ENCODE measurements at places on chromosomes 2 and 18.
A peak's percentile ranks its signal among the peaks of the same experiment; 100 is the strongest.

DNA sequence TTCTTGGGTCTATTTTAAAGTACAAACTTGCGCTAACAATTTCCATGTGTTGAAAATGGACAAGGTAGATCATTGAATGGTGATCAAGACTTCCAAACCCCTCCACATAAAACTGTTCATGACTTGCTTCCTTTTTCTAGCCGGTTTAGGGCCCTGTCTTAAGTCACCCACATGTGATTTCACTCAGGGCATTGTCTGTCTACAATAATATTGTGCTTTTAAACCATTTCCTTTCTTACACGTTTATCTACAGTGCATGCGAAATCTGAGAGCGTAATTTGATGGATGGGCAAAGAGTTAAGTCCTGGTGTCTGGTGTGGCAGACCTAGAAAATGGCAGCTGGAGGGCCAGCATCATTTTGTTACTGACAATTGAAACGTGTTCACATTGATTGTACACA, 2.0 kb upstream of the ZNF516 start:
- DNase-seq, result no peak

DNA sequence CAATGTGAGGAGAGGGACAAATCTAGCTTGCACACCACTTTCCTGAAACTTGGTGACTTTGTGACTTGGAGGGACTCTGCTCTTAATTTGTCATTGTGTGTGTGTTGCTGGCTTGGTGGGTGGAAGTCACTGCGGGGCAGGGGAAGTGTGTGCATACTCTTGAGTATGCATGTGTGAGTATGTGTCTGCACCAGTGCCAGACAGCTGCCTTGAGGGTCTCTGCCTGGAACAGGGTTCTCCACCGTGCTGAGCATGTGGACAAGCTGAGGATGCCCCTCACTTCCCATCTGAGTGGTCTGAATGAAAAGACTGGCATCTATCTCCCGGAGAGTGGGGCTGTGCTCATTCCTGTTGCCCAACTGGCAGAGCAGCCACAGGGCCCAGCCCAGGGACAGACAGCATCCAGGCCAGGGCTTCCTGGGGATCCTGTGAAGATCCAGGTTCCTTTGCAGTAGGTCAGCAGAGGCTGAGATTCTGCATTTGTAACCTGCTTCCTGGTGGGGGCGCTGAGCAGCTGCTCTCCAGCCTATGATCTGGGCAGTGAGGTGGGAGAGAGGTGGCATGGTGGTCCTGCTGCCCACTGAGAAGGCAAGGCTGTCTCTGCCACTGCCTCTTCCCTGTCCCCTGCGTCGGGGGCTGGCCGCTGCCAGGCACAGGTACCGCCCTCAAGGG, 138.9 kb upstream of the HAAO start:
- DNase-seq, result no peak

DNA sequence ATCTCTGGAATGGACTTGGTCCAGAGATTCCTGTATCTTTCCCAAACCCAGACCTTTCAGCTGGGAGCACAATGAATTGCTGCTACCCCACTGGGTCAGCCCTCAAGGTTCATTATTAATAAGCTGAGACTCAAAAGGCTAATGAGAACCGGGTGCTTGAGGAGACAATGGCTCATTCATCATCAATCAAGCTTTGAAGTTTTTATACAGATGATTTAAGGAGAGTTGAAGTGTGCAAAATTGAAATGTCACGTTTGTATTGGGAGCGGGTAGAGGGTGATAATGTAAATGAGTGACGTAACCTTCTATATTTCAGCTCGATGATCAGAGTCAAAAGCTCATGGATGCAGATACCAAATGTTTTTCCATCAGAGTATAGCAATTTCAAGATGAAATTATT, 744.9 kb downstream of the ERBB4 start:
- no peak for DNase-seq

GRCh38 chr2:224968051-224968450, 74.2 kb downstream of the DOCK10 start:
- no peak for DNase-seq

DNA sequence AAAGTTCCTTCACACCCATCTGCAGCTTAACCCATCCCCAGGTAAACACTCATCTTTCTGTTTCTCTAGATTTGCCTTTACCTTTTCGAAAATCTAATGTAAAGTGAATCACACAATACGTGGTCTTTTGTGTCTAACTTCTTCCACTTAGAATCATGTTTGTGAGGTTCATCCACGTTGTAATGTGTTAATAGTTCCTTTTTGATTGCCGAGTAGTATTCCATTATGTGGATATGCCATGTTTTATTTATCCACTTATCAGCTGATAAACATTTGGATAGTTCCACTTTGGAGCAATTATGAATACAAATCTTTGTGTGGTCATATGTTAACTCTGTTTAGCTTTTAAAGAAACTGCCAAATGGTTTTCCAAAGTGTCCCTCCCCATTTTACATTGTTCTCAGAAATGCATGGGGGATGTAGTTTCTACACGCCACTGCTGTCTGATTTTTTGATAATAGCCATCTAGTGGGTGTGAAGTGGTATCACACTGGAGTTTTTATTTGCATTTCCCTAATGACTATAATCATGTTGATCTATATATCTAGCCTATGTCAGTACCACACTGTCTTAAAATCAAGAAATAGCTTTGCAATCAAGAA, 22.3 kb downstream of the PECR start:
- no peak for DNase-seq

GRCh38 chr2:95301876-95302641, 4.9 kb downstream of the KCNIP3 start:
- DNase-seq, result no peak

DNA sequence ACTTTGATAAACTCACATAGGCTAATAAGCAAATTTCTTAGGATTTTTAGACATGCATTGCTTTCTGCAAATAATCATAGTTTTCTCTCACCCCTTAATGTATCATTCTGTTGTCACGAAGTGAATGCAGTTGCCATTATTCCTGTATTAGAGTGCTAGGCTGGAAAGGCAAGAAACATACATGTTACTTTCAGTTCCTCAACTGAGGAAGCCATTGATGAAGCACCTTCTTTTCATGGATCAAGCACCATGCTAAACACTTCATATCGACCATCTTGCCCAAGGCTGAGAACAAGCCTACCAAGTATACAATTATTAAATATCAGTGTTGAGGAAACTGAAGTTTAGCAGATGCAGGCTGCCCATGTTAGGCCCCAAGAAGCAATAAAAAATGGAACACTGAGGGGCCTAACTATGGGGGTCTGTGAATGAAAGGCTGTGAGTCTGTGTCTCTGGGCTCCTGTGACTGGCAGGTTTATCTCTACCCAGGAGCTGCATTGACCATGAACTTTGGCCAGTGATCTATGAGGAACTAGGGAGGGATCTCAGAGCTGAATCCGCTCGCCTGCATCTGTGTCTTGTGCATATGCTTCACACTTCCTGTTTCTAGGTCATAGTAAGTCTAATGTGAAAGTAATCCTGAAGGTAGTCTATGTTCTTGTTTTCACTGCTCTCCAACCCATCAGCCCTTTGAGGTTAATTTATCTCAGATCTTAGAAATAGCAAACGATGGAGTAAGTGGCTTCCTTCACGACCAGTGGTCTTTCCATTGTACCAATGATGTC, 16.0 kb upstream of the TSPYL6 start:
- DNase-seq, result no peak

- no peak for DNase-seq
These were observed 2.1 kb downstream of the COL6A3 start for GRCh38 chr2:237411683-237412423.

DNA sequence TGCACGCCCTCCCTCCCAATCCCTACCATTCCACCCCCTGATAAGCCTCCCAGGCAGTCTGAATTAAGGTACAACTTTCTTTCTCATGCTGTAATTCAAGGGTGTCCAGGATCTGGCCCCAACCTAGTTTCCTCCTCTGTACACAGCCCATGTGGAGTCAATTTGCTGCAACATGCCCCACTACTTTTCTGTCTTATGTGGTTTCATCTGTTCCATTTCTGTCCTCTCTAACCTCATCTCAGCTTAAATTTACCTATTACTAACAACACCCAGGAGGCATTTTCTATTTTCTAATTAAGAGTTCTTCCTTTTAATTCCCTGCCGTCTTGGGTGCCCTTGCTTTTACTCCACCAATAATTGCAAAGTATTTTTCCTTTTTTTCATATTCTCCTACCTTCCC, 10.0 kb downstream of the PPP4R1 start:
- no peak for DNase-seq

DNA sequence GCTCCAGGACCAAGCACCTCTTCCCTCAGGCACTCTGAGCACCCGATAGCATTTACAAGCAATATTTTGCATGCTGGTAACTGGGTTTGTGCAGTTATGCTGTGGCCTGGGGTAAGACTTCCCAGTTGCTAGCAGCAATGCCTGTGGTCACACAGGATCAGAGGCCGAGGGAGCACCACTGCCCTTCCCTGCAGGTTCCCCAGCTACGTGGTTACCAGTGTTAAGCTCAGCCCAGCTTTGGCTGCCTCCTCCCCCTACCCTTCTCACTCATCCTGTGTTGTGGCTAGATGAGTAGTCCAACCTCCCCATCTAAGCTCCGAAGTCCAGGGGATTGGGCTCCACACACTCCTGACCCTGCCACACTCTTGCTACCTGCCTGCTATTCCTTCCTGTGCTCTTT, 141.1 kb downstream of the CELF4 start:
- no peak for DNase-seq

- DNase-seq, result peak; percentile 15
These were observed 1041.2 kb upstream of the CELF4 start for GRCh38 chr18:38606841-38607240.

GRCh38 chr2:225274751-225275150, 124.8 kb upstream of the NYAP2 start:
- no peak for DNase-seq

DNA sequence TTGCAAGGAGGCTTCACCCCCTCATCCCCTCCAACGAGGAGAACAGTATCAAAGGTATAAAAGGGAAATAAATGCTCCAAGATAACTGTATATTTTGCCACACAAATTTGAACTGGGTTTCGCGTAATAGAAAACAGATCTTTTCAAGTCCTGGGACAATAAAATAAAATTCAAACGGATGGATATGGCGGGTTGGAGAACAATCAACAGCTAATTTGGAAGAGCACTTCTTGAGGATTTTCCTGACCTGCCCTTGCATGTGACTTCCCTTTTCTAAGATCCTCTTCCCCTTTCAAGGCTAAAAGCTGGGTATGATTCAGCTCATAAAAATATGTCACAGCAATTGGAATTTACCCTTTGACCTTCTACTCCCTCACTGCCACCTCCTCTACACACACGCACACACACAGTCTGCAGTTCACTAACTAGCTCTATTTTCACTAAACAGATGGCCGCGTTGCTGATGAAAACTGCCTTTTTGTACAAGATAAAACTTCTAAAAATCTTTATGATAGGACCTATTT, 386.9 kb downstream of the FIGN start:
- no peak for DNase-seq

DNA sequence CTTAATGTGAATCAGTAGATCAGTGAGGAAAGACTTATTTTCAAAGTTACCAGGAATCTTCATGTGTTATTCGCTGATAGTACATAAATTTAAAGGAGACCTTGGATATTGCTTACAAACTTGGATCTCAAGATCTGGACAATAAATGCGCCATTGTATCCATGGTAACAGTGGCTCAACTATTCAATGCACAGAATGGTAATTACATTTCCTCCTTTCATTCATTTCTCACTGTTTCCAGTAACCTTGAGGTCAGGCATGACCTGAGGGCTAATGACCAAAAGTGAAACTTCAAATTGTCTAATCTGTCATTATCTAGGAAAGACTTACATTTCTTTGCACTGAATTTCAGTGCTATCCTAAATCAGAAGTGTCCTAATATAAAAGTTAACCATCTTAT, 8.1 kb downstream of the LRP2 start:
- DNase-seq, result no peak

GRCh38 chr2:114218383-114218782, 224.1 kb upstream of the DPP10 start:
- no peak for DNase-seq

GRCh38 chr2:205505371-205505770, 176.9 kb upstream of the NRP2 start:
- DNase-seq, result no peak

- peak; percentile 1 for DNase-seq
These were observed 31.3 kb downstream of the HS1BP3 start for GRCh38 chr2:20619624-20620024.

Data from activated CD4-positive, alpha-beta T cell treated with anti-CD3 and anti-CD28 coated beads for 36 hours (primary cell).